ENCODE measurements at places on chromosomes 5 and 9. TPM values are rescaled to one million over a fixed set of nuclear protein-coding genes. Genes with fewer than 3 reads are reported as not detected.
A peak's percentile ranks its signal among the peaks of the same experiment; 100 is the strongest.

GRCh38 chr5:68054638-68055037, 160.9 kb upstream of the PIK3R1 start:
- DNase-seq: no peak

DNA sequence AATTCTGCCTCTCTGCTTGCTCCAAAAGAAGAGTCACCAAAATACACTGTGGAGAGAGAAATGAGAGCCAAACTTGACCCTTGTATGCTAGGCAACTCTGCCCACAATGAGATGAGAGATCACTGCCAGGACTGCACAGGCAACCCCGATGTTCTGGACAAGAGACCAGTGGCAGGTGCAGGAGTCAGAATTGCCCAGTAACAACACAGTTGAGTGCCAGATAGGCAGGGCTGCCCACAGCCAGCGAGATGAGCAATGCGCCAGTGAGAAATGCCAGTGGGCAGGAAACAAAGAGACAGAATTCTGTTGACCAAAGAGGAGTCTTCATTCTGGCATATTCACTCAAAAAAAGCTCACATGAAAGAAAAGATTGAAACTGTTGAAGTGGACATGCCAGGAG, 570.7 kb downstream of the CAAP1 start:
- no peak for DNase-seq

DNA sequence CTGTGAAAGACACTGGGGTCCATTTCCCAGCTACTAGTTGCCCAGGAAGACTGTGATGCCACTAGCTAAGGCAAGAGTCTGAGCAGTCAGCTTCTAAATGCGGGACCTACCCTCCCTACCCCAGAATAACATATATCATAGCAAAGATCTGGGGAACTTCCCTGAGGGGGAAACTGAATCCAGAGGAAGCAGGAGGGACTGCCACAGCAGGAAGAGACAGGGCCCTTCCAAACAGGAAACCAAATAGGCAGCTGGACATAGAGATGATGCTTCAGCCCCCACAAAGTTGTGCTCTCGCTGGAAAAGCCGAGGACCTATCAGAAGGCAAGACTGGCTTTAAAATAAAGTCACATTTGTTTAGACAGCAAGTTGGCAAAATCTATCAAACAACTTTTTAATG, 51.1 kb downstream of the KLHL3 start:
- DNase-seq: no peak

DNA sequence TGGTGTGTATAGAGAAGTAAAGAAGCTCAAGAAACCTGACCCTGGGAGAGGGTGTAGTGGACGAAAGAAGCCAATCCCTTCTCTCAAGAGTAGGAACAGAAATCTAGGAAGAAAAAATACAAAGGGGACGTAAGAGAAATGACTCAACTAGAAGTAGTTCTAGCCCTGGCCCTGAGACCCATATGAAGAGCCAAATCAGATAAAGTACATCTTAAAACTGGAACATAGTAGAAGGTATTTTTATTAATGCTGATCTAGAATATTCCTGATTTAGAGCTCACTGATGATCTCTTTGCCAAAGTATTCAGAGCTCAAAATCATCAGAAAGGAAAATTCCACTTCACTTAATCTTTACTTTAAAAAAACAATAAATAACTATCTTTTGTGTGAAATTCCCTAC, 184.8 kb downstream of the MLLT3 start:
- DNase-seq: no peak

GRCh38 chr5:153584126-153584959, 93.9 kb downstream of the GRIA1 start:
- no peak for DNase-seq

DNA sequence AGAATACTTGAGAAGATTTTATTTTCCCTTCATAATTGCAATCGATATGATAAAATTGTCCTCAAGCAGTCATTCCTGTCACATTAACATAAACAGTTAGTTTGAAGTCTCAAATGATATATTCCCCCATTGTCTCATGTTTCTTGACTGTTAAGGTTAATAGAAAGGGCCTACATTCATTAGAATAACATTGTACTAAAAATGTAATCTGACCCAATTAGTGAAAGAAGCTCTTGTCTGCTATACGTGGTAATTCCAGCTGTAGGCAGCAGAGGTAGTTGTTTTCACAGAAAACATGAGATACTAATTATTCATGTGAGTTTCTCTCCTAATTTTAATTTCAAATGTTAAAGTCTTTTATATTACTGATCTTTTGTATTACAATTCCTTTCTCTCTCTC, 25.9 kb upstream of the AP3B1 start:
- peak; percentile 47 for DNase-seq

FREM1 gene
- not detected for total RNA-seq
